RKO (cell line): ENCODE measurements at places on chromosomes 6 and 20.

- peak; percentile 55 for DNase-seq
Observed at GRCh38 chr20:22312744-22313346, 271.5 kb downstream of the FOXA2 start.

- no peak for DNase-seq
Observed at GRCh38 chr6:107714104-107714503, 110.0 kb downstream of the SCML4 start.

DNA sequence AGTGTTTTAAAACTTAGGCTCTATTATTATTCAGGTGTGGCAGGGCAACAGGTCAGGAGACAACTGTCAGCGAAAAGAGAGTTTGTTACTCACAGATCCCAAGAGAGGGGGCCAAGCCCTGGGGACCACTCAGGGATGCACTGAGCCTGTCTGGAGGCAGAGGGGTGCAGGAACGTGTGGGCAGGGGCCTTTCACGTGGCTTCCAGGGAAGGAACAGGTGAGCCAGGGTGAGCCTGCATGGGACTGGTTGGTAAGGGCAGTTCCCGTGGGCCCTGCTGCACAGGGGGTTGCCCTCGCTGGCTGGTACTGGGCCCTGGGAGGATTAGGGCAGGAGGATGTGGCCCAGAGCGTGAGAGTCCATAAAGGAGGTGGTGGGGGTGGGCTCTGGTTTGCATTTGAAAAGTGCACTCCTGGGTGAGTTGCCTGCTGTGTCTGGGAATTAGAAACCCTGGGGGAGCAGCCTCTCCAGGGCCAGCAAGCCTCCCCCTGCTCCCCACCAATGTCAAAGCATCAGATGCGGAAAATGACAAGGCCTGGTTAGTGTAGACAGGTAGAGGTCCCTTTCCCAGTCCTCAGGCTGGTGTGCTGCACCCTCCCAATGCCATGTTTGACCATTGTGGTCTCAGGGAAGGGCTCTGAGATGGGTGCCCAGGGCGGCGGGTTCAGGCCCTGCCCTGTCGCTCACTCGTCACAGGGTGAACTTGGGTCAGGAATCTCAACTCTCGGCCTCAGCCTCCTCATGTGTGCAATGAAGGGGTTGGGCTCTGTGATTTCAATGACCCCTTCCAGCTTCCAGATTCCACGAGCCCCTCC is 127.4 kb upstream of the RPS6KA2 start:
- DNase-seq: no peak

DNA sequence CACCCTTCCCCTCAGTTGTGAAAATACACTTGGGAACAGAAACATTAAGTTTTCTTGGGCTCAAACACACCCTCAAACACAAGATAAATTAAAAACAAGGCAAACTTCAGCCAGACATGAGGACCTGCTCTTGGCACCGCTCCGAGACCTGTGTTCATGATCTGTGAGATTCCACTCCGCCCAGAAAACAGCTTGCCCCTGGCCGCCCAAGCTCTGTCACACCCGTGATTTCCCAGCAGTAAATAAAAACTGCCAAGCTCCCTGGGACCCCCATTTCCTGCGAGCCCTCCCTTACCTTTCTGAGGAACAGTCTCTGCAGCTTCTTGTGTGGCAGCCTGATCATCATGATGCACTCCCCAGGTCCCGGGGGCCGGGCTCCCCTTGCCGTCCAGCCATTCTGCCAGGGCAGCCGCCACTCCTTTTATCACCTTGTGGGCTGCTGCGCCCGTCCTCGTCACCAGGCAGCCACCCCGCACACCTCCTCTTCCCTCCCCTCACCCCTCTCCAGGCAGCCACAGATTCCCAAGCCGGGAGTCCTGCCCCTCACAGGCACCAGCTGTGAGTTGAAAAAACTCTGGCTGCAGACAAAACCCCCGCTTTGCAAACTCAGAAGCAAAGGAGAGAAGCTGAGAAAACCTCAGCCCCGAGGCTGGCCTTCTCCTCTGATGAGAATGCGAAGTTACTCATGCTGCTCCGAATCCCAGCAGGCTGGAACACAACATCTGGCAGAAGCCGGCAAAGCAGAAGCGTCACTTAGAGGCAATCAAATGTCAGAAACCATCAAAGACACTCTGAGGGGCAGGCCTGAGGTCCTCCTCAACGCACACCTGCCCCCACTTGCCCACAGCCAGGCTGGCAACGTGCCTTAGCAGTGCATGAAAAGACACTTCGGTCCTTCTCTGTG is 130.4 kb upstream of the RPS6KA2 start:
- no peak for DNase-seq

- DNase-seq: peak; percentile 55
Observed at GRCh38 chr6:63802606-63803206, 167.1 kb downstream of the PHF3 start.

DNA sequence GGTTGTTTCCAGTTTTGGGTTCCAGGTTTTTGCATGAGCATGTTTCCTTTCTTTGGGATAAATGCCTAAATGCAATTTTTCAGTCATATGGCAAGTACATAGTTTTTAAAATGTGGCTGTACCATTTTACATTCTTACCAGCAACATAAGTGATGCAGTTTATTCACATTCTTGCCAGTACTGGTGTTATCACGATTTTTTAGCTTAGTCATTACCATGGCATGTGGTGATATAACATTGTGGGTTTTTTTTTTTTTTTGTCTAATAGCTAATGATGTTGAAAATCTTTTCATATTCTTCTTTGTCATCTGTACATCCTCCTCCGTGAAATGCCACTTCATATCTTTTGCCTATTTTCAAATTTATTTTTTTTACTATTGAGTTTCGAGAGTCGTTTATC is 2.9 kb upstream of the TDRD6 start:
- peak; percentile 31 for DNase-seq

- DNase-seq: no peak
Observed at GRCh38 chr6:12476484-12476883, 186.3 kb downstream of the EDN1 start.

- DNase-seq: no peak
Observed at GRCh38 chr6:111486475-111486874, 3.5 kb upstream of the REV3L start.

DNA sequence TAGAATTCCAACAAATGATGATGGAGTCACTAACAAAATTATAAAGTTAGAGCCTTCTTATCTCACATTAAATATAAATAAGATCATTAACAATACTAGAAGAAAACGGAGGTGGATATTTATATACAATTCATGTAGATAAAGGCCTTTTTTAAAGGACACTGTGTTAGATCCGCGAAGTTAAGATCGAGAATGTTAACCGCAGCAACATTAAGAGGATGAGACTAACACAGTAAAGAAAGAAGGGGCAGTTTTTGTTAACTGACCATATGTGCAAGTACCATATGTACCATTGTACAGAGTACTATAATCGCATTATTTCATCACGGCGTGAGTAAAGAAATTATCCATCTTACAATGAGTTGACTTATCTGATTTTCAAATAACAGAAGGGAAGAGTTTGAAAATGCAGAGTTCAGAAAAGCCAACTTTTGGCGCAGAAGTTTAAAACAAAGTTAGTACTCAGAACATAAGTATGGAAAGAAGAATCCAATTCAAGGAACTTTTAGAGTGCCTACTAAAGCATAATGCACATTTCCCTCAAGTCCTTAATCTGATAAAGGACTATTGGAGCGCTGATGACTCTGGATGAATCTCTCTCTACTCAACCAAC is 1.4 kb downstream of the FBXL4 start:
- peak; percentile 46 for DNase-seq

- no peak for DNase-seq
Observed at GRCh38 chr6:120147071-120147871, 797.7 kb upstream of the MAN1A1 start.

DNA sequence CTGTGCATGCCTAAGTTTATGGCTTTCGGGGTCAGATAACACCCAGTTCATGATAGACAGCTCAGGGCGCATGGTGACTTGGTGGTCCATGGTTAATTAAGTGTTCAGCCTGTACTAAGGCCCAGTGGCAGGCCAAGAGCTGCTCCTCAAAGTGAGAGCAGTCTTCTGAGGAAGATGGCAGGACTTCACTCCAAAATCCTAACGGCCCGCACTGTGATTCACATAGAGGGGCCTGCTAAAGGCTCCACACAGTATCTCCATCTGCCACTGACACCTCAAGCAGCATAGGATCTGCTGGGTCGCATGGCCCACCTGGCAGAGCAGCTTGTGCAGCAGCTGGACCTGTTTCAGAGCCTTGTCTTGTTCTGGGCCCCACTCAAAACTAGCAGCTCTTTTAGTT is 10.6 kb upstream of the CST7 start:
- DNase-seq: no peak

DNA sequence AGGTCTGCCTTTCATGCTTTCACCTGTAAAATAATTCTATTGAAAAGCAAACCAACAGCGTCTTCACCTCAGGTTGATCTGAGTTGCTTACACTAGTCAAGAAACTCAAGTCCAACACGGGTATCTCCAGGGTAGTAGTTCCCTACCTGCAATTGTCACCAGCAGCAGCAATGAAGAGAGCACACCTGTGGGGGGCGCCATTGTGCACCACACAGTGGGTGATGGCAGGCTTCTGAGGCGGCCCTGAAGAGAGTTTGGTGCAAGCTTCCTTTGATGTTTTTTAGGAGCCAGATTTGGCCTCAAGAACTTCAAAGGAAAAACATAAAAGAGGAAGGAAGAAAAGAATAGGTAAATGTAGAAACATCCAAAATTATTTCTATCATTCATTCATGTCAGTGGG is 45.1 kb downstream of the KIAA0319 start:
- no peak for DNase-seq

DNA sequence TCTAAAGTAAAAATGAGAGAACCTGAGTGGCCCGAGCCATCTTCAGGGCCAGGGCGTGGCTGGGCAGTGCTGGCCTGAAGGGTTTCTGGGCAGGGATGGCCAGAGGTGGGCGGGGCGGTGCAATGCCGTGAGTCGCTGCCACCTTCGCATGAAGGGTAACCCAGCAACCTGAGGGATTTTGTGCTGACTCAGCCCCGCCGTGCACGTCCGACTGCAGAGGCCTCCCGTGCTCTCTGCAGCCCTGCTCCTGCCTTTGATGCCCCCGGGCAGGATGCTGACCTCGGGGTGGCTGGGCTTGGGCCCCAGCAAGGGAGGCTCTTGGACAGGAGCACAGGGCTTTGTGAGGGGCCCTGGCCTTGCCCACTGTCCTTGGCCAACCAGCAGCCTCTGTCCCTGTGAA is 81.7 kb upstream of the GATA5 start:
- DNase-seq: no peak

DNA sequence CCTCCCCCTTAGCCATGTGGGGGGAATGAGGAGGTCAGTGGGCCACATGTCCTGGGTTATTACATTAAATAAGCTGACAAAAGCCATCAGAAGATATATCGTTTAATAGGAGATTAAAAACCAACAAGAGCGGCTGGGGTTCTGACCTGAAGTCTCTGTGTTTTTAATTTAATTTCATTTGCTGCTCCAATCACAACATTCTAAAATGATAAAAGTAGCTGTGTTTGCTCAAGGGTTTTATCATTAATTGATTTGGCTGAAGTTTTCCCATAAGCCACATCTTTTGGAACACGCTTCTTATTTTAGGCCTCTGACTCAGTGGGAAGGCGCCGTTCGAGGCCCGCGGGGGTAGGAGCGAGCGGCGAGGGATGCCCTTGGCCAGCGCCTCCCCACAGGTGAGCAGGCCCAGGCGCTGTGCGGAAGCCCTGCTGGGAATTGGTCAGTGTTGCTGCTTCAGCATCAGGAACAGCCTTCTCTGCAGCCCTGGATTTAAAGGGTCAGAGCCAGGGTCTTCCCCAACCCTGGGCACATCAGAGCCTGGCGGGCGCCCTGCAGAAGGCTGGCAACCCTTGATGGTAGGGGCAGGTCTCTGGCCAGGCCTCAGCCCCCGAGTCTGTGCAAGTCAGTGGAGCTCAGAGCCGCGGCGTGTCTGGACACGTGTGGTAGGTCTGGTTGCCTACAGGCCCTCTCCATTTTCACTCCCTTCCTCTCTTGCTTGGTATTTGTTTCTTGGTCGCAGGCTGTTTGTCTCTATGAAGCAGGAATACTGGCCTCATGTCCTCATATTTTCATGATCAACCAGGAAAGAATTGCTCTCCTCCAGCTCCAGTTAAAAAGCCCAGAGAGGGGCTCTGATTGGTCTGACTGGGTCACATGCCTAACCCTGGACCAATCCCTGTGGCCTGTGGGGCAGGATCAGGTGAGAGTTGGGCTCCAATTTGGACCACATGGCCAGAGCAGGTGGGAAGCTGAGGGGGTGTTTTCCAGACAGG is 30.9 kb upstream of the MLN start:
- no peak for DNase-seq

- DNase-seq: no peak
Observed at GRCh38 chr6:82691997-82692396, 328.4 kb downstream of the TPBG start.

- peak; percentile 48 for DNase-seq
Observed at GRCh38 chr6:107116328-107116892, 1.1 kb upstream of the BEND3 start.

- peak; percentile 82 for DNase-seq
Observed at GRCh38 chr6:6008648-6009421, 2.1 kb upstream of the NRN1 start.

DNA sequence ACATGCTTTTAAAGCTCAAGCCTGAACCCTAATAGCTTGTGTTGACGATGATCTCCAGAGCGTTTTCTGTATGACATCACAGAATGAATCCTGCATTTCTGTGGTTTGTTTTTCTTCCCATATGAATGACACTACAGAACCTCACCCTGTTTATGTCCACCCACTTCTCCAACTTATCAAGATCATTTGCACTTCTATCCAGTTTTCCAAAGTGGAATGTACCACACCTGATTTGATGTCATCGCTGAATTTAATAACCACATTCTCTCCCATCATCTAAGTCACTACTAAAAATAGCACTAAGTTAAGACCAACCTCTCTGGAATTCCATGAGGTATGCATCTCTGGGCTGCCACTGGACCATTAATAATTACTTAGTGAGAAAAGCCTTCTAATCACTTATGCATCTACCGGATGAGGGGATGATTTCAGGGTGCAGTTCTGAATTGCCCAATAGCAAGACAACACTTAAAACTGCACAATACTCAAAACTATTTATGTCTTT is 33.3 kb upstream of the CITED2 start:
- peak; percentile 45 for DNase-seq

DNA sequence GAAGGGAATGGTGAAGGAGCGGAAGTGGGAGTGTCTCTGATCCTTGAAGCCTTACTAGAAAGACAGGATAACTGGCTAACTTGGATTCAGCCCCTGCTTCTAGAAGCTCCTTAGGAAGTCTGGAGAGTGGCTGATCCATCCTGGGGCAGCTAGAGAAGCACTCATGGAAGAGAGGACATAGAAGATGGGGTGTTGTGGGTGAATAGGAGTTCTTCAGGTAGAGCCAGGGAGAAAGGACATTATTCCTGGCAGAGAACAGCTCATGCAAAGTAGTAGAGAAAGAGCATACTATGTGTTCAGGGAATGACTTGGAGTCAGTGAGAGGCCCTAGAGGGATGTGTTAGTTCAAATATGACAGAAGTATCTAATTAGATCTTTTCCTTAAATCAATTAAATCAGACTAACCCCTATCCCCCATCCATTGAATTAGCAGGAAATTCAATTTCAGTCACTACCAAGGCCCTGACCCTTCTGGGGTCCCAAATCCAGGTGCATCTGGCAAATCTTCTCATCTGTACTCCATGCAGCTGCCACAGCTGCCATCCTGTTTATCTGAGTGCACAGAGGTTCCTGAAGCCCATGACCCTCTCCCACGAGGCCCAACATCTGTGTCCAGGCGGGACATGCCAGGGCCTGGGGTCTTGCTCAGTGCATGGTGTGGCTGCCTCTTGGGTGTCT is 130.7 kb downstream of the DHX35 start:
- DNase-seq: no peak

- DNase-seq: no peak
Observed at GRCh38 chr6:88165844-88166492, at the start of gene CNR1. Gene CNR1 (minus strand): TSS chr6:88166347. CDS start chr6:88145274, 21,073 bp downstream.
